Naive thymus-derived CD4-positive, alpha-beta T cell (primary cell): ENCODE measurements at places on chromosomes 5 and 9.

DNA sequence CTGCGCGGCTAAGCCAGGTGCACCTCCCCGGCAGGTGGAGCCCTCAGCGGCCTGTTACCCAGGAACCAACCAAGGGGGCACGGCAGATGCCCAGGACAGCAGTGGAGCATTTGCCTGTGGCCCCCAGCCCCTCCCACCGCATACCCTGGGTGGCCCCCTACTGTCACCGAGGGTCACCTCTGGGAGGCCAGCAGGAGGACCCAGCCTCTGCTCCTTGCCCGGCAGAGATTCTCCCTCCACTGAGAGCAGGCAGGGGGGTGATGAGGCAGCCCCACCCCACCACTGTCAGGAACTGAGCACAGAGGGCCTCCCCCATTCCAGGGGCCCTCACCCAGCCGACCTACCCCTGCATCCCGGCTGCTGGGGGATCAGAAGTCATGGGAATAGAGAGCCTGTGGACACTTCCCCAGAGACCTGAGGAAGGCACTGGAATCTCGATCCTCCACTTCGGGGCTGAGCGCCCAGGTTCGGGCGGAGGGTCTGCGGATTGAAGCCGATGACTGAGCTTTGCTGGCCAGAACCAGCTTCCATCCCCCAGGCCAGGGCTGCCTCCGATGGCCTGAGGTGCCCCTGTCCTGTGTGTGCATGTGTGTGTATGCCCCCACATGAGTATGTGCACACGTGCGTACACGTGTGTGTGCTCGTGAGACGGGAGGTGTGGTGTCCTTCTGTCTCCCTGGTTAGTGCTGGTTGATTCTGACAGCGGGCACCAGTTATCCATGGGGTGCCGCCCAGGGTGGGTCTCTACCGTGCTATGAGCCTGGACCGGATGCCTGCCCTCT lies at the start of gene QRFP:
Gene QRFP, minus strand, starts transcription at position 580 of the 782 bp plus-strand sequence. CDS start 2,974 bp downstream, outside the sequence.
- DNase-seq: no peak

DNA sequence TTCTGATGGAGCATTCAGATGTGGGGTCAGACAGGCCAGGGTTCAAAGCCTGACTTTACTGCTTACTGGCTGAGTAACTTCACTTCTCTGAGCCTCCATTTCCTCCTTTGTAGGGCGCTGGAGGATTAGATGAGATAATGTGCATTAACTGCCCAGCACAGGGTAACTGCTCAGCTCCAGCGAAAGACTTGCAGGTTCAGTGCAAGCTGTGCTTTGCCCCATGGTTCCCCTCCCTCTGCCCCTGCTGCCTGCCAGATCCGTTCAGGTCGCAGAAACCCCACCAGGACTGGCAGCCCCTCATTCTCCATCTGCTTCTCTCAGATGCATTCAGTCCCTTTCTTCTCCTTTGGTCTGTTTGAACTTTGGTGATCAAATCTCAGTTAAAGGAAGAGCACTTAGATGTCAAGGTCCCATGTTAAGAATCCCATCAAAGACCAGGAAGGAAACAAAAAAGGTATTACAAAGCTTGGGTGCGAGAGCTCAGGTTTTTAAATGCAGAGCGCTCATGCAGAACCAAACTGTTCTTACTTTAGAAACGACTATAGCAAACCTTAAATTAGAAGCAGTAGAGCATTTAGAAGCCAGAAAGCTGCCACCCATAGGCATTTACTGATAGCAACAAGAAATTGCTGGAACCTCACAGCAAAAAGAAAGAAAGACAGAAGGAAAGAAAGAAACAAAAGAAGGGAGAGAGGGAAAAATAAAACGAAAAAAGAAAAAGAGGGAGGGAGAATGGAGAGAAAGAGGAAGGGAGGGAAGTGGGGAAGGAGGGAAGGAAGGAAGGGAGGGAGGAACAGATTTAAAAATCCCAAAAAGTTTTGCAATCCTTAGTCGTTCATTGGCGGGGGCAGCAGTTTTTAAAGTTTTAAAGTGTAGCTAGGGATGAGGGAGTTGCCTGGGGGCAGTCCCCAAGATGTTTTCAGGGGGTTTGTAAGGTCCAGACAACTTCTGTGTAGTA lies 23.5 kb downstream of the AFAP1L1 start:
- DNase-seq: no peak

GRCh38 chr9:76654051-76654461 lies 110.2 kb upstream of the PCA3 start:
- DNase-seq: no peak

- no peak for DNase-seq
These were observed 17.5 kb downstream of the ABO start for GRCh38 chr9:133257465-133257956.

GRCh38 chr5:80921026-80921425 lies 39.1 kb upstream of the RASGRF2 start:
- DNase-seq: no peak

- DNase-seq: no peak
These were observed 453.3 kb downstream of the BNC2 start for GRCh38 chr9:16417161-16417560.

DNA sequence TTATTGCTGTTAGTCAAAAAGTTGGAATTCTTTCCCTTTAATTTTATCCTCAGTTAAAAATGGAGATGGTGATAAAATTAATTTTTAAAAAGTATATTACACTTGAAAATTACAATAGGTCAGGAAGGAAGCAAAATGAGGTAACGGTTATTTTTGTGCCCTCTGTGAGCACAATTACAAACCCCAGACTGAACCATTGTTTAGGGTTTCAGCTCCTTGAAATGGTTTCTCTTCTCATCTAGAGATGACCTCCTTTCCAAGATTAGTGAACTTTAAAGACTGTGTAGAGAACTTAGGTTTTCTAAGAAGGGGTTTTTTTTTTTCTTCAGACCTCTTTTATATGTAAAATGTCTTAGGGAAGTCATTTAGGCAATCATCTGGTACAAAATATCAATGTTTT lies 126.2 kb upstream of the CHD1 start:
- DNase-seq: no peak

DNA sequence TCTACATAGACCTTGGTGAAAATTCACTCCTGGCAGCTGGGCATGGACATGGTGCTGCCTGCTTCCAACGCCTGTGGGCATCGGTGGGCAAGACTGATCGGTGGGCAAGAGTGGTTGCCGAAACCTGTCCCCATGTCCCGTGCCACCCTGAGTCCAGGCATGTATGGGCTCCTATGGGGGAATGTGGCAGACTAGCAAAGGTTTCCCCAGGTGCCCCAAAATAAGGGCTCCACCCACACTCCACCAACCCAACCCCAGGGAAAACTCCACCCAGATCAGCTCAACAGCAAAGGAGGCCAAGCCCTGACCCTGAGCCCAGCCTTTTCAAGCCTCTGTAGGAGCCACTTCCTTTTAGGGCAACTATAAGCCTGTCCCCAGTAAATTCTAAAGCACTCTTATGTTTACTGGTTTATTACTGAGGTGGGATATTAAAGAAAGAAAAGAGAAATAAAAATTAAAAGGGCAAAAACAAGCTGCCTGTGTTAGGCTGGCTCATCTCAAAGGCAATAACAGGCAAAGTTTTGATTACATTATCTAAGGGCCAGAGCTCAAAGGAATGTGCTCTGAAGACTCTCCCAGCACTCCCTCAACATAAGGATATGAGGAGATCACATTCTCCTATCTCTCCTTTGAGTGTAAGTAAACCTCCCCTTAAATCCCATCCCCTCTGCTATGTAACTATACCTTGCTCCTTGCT lies 8.9 kb upstream of the SPATA31E1 start:
- no peak for DNase-seq

DNA sequence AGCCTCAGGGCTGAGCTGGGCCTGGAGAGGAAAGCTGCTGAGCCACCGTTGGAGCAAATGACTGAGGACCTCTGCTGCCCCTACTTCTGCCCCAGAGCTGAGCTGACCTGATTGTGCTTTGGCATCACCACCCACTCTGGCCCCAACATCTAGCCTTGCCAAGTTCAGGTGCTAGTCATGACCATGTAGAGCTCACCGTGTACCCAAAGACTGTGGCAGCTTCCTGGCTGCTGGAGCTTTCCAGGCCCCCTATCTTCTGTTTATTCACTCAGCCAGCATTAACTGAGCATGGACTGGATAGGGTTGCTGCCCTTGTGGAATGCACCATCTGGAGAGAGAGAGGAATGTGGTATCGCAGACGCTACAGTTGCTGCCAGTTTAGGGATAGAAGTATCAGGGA lies 49.1 kb downstream of the JADE2 start:
- DNase-seq: no peak

GRCh38 chr9:98378206-98378780 lies 122.8 kb upstream of the TBC1D2 start:
- no peak for DNase-seq

- DNase-seq: no peak
These were observed 34.9 kb upstream of the LECT2 start for GRCh38 chr5:135989686-135990085.

DNA sequence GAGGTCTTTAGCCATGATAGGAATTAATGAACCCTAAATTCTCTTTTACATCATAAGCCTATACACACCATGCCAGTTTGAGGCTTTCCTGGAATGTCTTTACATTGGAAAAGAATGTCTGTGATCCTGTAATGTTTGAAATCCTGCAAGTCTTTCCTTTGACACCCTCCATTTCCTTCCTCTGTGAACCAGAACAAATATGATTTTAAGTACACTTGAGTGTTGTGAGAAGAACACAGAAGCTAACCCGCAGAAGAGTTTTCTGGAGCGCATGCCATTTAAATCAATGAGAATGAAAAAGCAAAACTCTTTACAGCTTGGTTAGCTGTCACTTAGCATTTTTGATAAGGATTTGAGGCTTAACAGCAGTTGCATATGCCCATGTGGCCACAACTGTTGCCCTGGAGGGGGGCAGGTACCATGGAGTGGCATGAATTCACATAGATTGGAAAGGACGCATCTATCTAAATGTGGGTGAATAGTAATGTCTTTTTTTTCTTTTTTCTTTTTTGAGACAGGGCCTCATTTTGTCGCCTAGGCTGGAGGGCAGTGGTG lies 372.6 kb downstream of the KDM4C start:
- no peak for DNase-seq

- no peak for DNase-seq
These were observed 83.2 kb downstream of the PHAX start for GRCh38 chr5:126683912-126684311.

- no peak for DNase-seq
These were observed 9.2 kb upstream of the PHYKPL start for GRCh38 chr5:178241688-178242231.

GRCh38 chr9:27470291-27470856 lies 53.7 kb upstream of the IFNK start:
- no peak for DNase-seq

GRCh38 chr5:118220556-118221195 lies 767.7 kb downstream of the DTWD2 start:
- DNase-seq: no peak

- DNase-seq: no peak
These were observed 38.1 kb upstream of the PRUNE2 start for GRCh38 chr9:76944011-76944410.

GRCh38 chr5:68002836-68003235 lies 212.7 kb upstream of the PIK3R1 start:
- DNase-seq: no peak

- DNase-seq: no peak
These were observed 83.7 kb upstream of the SLC12A2 start for GRCh38 chr5:127999909-128000308.

- DNase-seq: no peak
These were observed 1505.2 kb upstream of the CDH9 start for GRCh38 chr5:28543473-28544098.

GRCh38 chr5:36242534-36243485 lies 1.1 kb upstream of the NADK2 start:
- DNase-seq: no peak

DNA sequence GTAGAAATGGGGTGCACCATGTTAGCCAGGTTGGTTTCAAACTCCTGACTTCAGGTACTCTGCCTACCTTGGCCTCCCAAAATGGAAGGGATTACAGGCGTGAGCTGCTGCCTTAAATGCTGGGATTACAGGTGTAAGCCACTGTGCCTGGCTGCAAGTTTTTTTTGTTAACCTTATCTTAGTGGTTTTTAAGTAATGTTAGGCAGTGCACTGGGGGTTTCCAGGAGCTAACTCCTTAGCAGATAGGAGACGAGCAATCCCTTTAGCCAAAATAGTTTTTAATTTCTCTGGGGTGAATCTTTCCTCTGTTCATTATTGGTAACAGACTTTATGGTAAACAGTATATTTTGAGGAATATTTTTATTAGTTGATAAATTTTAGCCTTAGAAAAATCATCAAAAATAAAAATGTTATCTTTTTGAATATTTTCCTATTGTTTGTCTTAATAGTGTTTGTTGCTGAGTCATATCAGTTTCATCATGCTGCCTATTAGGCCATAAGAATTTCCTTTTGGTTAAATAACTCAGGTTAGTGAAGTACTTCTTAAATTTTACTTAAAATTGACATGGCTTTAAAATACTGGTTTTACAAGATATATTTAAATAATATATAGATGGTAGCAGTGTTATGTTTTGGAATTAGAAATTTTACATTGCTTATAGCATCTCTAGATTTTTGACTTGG lies 37.9 kb downstream of the LMNB1 start:
- DNase-seq: no peak

- DNase-seq: no peak
These were observed 59.3 kb downstream of the RGS3 start for GRCh38 chr9:113522858-113523257.

DNA sequence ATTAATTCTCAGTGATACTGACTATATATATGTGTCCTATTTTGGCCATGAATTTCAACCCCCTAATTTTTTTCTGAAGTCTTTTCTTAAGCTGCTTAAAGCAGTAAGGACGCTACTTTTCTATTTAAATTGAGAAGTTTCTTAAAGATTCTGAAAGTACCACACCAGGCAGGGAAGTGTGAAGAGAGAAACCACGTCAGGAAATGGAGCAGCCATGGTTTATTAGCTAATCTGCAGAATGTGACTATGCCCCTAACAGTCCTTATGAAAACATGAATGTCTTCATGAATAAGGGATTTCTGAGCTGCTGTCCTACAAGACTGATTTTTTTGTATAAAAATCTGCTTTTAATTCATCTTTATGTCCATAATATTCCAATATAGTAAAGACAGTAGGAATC lies 1724.3 kb upstream of the C9orf72 start:
- no peak for DNase-seq

DNA sequence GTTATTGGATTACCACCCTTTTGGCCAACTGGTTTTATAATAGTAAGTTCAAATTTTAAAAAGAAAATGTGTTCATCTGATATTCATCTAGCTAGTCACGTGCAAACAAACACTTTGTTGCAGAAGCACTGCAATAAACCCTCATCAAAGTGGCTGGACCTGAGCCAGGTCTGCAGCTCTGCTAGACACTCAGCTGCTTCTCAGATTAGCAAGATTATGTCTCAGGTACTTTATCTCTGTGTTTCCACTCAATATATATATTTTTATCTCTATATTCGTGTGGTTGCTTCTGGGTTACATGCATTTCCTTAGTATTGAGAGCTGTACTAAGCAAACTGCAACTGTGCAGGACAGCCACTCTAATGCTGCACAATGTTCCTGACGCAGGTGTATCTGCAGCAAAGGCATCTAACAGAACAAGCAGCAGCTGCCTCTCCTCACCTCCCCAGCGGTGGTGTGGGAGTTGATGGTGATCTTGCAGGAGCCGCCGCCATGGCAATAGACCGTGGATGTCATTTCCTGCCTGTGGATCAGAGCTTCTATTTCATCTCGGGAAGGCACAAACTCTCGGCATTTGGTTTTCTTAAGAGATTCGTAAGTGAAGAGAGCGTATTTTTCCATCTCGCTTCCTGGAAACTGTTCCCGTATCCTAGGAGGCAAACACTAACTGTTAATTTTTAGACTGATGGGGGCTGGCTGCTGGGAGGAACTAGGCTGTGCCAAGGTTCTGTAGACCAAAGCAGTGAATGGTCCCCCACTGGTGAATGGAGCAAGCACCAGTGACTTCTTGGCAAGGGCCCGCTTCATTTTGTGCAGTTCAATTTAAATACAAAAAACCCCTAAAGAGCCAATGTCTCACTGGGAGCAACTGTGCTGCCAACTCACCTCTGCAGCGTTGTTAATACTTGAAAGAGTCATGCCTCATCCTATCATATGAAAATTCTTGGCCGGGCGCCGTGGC lies 56.7 kb upstream of the RETREG1 start:
- peak; percentile 72 for DNase-seq
